ENCODE measurements at places on chromosomes 11 and 22.

GRCh38 chr11:1113405-1114201, 38.9 kb downstream of the MUC2 start:
- no peak for DNase-seq

- no peak for DNase-seq
These were observed 192.9 kb upstream of the SEZ6L start for GRCh38 chr22:25976356-25976755.

DNA sequence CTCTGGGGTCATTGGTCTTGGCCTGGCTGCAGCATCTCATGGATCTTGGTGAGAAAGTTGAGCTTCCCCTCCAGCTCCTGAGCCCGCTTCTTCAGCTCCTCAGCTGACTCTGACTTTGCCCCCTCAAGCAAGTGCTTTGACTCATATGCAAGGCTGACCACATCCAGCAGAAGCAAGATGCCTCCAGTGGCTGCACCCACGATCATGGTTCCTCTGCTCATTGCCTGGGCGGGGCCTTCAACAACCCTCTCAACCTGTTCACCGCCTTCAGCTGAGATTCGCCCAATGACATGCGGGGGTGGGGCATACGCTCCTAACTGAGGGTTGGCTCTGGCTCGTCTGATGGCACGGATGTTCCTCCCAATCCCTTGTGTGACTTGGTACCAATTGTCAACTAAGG, 11.9 kb downstream of the APOL2 start:
- DNase-seq: no peak

GRCh38 chr22:23824476-23825245, 14.1 kb downstream of the DERL3 start:
- no peak for DNase-seq

GRCh38 chr11:120501976-120502755, 9.4 kb upstream of the GRIK4 start:
- DNase-seq: no peak

DNA sequence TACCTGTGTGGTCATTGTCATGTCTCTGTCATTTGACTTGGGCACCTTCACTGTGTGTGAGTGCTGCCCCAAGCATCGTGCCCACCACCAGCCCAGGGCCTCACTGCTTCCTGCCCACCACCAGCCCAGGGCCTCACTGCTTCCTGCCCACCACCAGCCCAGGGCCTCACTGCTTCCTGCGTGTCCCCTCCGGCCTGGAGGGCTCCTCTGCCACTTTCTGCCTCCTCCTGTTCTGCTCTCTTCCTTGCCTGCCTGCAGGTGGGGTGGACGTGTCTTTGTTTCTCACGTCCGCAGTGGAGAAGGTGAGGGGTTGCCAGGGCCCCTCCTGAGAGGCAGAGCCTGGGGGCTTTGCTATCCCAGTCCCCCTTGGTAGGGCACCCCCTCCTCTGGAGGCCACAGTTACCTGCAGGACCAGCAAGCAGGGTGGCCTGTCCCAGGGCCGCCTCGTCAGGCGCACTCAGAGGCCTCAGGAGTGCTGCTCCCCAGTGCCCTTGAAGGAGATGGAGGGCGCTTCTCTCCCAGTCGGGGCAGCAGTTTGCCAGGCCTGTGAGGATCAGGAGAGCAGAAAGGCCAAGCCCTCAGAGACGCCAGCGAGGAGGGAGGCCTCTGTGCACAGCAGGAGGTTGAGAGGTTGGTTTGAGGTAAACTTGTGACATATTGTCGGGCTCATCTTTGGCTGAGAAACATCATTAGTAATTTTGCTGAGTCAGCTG, 290.7 kb downstream of the TBC1D22A start:
- no peak for DNase-seq

DNA sequence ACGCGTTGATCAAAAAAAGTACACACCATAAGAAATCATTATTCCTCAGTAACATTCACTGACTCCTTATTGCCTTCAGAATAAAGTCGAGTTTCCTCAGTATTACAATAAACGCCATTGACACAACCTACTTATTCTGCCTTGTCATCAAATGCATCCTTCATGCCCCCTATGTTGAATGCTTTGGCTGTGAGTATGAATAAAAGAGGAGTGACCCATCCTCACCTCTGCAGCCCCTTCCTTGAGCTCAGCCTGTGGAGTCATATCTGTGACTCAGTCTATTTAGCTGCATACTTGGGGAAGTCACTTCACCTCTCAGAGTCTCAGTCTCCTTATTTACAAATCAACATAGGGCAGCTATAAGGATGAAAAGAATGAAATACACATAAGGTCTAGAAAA, 65.1 kb downstream of the USP35 start:
- no peak for DNase-seq

- DNase-seq: no peak
These were observed 69.5 kb downstream of the DBX1 start for GRCh38 chr11:20090654-20091374.

DNA sequence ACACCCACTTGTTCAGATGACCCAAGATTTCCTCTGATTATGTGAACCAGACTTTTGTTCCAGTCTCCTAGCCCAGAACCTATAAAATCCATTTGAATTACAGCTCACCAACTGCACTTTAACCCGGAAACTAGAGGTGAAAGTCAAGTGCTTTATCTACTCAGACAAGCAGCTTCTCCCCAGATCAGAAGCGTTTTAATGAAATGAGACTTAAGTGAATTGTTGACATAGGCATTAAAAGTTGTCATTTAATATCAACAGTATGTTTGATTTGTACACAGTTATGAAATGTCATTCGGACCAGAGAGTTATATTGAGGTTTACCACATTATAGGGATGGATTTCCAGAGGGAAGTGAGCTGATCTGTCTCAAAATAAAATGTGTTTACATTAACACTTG, 52.0 kb downstream of the CADM1 start:
- no peak for DNase-seq

GRCh38 chr22:33918676-33919365, 1.5 kb downstream of the LARGE1 start:
- no peak for DNase-seq

DNA sequence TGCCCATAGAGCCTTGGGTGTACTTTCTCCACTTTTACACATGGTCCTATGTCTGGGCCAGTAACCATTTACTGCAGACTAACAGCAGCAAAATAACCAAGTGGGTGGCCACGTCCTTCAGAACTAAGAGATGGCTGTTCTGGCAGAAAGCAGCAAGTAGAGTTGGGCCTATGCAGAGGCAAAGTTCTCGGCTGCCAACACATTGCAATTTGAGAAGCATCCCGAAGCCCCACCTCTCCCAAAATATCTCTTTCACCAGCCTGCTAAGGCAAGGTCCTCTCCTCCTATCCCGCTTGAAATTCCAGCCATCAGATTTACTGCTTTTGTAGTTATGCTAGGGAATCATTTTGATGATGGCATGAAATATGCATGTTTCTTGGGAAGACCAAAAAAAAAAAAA, 118.5 kb upstream of the APOA1 start:
- DNase-seq: peak; percentile 32

- no peak for DNase-seq
These were observed 105.1 kb downstream of the FEZ1 start for GRCh38 chr11:125390946-125391345.

DNA sequence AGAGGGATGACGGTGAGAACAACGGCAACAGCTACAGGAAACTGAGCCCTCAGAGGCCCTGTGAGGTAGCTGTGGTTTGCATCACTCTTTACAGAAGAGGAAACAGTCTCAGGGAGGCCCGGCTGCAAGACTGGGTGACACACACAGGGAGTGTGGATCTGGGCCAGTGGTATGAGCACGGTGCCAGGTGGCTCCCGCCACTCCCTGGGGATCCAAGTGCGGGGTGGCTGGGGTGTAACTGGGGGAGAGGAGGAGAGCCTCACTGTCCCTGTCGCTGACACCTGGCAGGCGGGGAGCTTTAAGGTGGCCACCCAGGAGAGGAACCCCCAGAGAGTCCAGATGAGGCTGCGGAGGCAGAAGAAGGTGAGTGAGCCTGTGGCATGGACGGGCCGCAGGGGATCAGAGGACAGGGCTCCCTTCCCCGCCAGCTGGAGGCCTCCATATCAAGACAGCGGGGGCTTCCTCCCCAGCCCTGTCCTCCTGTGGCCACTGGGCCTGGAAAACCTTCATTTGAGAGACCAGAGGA, 5.6 kb downstream of the RGL4 start:
- DNase-seq: no peak

GRCh38 chr11:47453365-47453764, 4.4 kb upstream of the RAPSN start:
- peak; percentile 46 for DNase-seq

GRCh38 chr11:36314434-36314767, 18.3 kb downstream of the PRR5L start:
- no peak for DNase-seq

- DNase-seq: no peak
These were observed 10.6 kb downstream of the STT3A start for GRCh38 chr11:125603207-125603606.

DNA sequence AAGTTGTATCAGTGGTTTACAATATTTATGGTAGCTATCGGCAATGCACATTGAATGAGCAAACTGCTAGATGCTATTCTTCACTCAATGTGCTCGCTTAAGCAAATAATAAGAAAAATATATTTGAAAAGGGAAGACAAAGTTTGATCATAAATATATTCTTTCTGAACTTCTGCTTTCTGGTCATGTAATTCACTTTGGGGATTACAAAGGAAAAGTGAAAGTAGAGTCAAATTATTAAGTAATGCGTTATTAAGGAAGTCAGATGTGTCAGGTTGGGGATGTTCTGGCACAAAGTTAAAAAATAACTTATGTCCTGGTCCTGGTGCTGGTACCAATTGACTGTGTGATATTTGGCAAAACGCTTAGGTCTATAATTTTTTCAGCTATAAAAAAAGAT, 98.0 kb upstream of the TRIM77 start:
- DNase-seq: no peak

- no peak for DNase-seq
These were observed 28.7 kb downstream of the IGHMBP2 start for GRCh38 chr11:68932358-68932757.

GRCh38 chr11:118792570-118793124, 1.7 kb upstream of the DDX6 start:
- peak; percentile 96 for DNase-seq

DNA sequence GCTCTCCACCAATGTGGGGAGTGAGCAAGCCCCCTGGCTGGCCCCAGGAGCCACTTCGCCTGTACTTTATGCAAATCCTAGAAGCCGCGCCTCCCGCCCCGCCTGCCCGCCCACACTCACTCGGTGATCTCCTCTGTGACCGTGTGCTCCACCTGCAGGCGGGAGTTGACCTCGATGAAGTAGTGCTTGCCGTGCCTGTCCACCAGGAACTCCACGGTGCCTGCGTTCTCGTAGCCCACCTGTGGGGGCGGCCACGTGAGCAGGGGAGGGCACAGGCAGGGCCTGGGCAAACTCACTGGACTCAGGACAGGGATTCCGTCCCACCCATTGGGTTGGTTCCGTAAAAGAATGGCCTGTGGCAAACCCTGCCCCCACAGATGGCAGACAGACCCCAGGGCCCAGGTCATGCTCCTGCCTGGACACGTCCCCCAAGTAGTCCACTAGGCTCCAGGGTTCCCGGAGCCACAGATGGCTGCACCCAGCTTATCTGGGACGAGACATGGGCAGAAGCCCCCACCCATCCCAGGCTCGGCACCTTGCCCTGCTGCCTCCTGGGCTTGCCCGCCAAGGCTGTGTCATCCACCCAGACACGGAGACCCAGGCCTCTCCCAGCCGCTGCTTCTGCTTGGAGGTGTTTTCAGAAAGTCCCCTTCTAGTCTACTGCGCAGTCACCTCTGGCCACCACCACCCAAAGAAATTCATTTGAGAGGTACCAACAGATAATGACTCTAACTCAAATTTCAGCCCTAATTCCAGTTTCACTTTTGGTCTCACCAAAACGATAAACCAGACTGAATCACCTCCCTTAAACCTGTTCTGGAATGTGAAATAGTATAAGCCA, 12.1 kb downstream of the LRFN4 start:
- peak; percentile 63 for DNase-seq

DNA sequence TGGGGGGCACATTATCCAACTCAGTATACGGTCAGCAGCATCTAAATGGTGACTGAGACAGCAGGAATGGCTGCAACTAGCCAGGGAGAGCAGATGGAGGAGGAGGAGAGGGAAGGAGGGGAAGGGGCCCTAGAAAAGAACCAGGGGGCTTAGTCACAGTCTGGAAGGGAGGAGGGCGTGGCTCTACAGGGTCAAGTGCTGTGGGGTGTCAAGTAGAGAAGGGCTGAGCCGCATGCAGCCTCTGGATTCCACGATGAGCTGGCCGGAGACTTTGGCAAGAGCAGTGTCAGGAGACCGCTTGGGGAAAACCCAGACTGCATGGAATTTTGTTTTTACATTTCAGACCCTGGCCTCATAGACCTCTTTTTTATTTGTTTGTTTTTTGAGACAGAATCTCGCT, 25.8 kb upstream of the PPFIA1 start:
- DNase-seq: no peak

DNA sequence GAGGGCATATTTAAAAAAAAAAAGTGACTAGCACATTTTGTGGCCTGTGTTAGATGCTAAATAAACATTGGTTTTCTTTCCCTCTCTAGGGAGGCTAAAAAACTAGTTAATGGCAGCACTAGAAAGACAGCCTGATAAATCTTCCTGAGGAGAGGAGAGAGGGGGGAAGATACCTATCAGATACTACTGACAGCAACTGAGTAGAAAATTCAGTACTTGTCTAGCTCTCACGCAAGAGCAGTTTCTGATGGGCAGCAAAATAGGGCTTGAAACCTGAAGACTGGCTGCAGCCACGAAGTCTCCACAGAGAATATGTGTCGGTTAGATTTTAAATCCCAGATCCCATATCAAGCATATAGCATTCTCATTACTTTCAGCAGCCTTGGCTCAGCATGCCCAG, 388.2 kb downstream of the KCNA4 start:
- DNase-seq: no peak

GRCh38 chr11:34972366-34972765, 55.9 kb downstream of the PDHX start:
- DNase-seq: no peak

GRCh38 chr22:37442537-37442936, 15.3 kb upstream of the ELFN2 start:
- DNase-seq: peak; percentile 43

GRCh38 chr11:101880222-101880621, 34.6 kb upstream of the CEP126 start:
- peak; percentile 72 for DNase-seq

DNA sequence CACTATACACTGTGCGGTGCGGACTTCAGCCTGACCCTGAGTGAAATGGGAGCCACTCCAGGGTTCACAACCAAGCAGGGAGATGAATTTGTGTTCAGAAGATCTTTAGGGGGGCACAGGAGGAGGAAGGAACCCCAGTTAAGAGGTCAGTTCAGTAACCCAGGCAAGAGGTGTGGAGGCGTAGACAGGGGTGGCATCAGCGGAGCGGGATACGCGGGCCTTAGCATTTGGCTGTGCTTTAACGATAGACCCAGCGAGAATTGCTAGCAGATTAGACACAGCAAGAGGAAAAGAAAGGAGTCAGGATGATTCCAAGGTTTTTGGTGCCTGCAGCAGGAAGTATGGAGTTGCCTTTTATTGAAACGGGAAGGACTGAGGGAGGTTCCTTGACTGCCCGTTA, 46.8 kb downstream of the CTTN start:
- DNase-seq: no peak

GRCh38 chr11:6693342-6694228, 10.4 kb upstream of the MRPL17 start:
- DNase-seq: peak; percentile 87

All from A673 (cell line).